Femur (tissue), 1 donor: ENCODE measurements at places on chromosomes 13 and 19.

GRCh38 chr13:37149380-37149779, 43.9 kb upstream of the CSNK1A1L start:
- DNase-seq = no peak

DNA sequence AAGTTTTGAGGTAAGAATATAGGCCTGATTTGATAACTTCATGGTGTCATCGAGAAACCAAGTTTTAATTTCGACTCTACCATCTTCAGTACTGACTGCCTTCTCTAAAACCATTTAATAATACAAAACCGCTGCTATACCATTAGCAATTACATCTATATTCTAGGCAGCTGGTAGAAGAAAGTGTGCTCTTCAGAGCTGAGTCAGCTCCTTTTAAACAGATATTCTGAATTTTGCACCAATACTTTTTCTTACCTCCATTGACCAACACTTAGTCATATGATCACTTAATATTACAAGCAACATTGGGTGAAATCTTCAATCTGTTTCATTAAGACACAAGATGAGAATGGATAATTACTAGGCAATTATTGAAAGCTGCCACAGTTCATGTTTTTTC, 1667.8 kb downstream of the PCDH9 start:
- no peak for DNase-seq

GRCh38 chr19:11612816-11613511, 15.7 kb downstream of the ZNF627 start:
- no peak for DNase-seq

GRCh38 chr19:4183967-4184717, 1.7 kb downstream of the ANKRD24 start:
- peak; percentile 38 for DNase-seq

- no peak for DNase-seq
Measured at GRCh38 chr13:65744836-65745235, 1485.3 kb downstream of the PCDH9 start.

- DNase-seq = no peak
Measured at GRCh38 chr13:105202354-105202753, 1333.1 kb downstream of the EFNB2 start.

DNA sequence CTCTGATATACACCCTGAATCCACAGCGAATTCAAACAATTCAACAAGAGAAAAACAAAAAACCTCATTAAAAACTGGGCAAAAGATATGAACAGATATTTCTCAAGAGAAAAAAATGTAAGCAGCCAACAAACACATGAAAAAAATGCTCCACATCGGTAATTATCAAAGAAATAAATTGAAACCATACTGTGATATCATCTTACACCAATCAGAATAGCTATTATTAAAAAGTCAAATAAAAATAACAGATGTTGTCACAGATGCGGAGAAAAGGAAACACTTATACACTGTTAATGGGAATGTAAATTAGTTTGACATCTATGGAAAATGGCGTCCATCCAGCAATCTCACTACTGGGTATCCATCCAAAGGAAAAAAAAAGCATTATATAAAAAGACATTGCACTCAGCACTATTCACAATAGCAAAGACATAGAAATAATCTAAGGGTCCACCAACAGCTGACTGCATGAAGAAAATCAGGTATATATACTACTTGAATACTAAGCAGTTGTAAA, 1495.0 kb upstream of the PCDH20 start:
- DNase-seq = no peak

DNA sequence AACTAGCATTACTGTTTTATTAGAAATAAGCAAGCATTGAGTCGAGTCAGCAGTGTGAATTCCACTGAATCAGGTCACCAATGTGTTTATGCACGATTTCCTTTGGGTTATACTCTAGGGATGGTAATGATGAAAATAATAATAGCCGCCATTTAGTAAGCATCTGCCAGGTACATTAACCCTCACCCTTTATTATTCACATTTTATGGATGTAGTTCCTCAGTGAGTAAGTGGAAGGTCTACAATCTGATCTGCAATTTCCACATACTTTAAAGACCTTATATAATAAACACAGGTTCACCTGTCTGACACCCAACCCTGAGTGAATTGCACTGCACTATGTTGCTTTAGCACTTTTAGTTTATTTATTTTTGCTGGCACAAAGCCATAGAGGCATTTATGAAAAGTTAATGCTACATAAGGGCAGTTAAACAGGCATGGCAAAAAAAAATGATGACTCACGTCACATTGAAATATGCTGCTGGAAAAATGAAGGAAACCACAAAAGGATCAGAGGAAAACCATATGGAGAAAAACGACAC, 122.4 kb downstream of the TRPC4 start:
- no peak for DNase-seq

- no peak for DNase-seq
Measured at GRCh38 chr13:61765181-61765742, 349.6 kb upstream of the PCDH20 start.

- DNase-seq = no peak
Measured at GRCh38 chr13:63651394-63651793, 2235.7 kb upstream of the PCDH20 start.

DNA sequence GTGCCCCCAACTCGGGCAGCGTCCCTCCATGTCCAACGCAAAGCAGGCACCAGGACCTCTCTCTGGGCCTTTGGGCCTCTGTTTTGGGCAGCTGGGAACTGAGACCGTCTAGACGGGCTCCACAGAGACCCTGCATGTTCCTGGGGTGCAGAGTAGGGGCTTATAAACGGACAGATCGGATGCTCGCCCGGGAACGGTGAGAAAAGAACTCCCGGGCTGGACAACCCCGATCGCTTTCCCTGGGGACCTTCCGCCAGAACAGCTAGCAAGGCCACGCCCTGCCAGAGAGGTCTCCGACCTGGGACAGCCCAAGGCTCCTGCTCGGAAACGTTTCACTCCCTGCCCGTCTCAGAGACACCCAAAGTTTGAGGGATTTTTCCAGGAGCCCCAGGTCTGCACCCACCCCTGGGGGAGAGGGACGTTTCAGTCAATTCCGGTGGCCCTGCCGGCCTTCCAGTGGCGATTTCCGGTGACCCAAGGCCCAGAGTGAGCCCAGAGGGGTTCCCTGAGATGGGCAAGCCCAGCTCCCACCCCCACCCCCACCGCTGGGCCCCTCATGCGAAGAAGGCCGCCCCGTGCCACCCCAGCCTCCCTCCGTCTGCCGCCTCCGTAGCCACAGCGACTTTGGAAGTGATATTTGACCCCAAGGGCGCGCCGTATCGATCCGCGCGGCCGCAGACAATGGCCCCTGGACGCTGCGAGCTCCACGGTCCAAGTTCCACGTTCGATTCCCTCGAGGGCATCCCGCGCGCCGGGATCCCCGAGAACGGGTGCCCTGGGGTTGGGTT, 1.7 kb downstream of the NR2F6 start:
- peak; percentile 47 for DNase-seq

GRCh38 chr19:39074205-39074692, 9.9 kb upstream of the ACP7 start:
- DNase-seq = no peak

DNA sequence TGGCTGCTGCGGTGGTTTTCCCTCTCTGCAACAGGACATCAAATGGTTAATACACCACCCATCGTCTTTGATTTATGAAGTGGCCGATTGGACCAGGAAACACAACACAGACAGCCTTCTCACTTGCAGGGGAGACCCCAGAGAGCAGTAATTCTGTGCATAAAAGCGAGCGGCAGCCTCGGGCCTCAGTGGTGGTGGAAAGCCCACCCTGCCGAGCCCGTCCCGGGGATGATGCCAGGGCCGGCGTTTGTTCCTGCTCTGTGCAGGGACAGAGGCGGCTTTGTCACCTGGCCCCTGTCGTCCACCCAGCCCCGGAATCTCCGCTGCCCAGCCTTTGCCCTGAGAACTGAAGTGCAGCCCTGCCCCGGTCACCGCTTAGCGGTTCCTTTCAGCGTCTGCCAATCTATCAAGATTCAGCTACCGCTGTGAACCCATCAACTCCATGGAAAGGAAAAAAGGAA, 184.4 kb downstream of the TSHZ3 start:
- DNase-seq = no peak

DNA sequence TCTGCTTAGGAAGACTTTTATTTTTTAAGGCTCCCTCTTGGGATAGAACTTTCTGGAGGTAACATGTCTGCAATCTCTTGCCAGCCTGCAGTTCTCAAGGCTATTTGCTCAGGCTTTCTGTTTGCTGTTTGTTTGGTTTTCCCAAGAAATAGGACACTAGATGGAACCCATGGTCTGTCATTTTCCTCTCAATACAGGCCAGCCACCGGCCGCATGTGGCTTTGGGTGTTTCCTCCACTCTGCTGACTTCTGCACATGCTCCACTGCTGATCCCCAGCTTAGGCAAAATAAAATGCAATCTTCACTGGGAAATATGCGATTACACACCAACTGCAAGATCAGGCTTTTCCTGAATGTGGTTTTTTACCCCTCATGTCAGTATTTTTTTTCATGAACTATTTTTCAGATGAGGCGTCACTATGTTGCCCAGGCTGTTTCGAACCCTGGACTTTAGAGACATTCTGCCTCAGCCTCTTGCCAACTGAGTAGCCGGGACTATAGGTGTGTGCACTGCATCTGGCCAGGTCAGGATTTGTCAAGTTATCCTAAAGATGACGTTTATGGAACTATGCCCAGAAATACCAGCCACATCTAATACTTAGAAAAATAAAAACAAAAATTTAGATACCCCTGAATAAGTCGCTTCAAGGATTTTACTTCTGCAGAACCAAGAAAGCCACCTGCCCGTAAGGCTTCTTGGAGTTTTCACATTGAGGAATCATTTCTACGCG, 94.3 kb upstream of the PABPC3 start:
- peak; percentile 62 for DNase-seq

- DNase-seq = no peak
Measured at GRCh38 chr13:29479716-29480492, 115.6 kb downstream of the SLC7A1 start.

GRCh38 chr13:98488736-98489135, 88.2 kb downstream of the STK24 start:
- peak; percentile 10 for DNase-seq

GRCh38 chr13:98173431-98174152, 3.5 kb downstream of the RNF113B start:
- DNase-seq = no peak

DNA sequence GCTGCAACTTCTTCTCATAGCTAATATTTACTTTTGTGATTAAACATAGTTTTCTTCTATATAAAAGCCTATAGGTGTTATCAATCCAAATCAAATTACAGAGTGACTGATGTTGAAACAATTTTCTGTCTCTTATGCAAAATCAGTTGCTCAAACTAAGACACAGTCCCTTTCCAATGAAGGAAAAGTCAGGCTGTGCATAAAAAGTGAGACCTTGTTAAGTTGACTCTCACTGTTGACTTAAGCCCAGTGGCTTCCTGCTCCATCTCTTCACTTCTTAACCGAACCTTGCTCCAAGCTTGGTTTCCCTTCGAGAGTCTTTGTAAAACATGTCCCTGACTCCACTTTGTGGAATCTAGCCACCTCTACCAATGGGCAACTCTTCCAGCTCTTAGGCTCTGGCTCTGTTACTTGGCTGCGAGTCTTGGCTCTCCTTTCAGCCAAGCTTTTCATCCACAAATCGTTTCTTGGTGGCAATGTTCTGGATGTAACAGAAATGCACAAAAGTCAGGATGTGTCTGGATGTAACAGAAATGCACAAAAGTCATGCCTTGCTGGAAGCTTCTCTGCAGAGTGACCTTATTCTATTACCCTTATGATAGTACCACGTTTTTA, 118.9 kb downstream of the LIG4 start:
- DNase-seq = no peak

DNA sequence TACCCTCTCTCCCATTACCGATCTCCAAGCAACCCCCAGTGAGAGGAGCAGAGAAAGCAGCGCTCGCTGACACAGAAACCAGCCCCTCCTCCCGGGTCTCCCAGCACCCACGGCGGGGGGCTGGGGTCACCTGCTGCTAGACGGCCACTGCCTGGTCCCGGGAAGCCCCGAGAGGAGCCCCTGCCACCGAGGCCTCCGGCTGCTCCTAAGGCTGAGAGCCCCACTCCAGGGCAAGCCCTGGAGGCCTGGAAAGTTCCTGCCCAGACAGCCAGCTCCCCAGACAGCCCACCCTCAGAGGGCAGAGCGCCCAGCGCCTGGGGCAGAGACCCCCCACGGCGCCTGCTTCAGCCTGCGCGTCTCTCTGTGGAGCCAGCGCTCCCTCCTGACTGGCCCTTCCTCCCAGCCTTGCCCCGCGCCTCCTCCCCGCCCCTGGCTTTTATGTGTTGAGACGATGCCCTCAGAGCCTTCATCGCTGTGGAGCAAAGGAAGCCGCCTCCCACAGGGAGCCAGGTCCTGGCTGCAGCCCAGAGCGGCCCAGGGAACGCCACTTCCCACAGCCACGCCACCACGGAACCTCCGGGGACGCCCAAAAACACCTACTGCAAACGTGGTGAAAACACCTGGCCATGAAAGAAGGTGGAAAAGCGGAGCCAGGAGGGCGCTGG, 51.1 kb downstream of the MLLT1 start:
- no peak for DNase-seq

- DNase-seq = no peak
Measured at GRCh38 chr19:3108775-3109174, 14.6 kb downstream of the GNA11 start.

DNA sequence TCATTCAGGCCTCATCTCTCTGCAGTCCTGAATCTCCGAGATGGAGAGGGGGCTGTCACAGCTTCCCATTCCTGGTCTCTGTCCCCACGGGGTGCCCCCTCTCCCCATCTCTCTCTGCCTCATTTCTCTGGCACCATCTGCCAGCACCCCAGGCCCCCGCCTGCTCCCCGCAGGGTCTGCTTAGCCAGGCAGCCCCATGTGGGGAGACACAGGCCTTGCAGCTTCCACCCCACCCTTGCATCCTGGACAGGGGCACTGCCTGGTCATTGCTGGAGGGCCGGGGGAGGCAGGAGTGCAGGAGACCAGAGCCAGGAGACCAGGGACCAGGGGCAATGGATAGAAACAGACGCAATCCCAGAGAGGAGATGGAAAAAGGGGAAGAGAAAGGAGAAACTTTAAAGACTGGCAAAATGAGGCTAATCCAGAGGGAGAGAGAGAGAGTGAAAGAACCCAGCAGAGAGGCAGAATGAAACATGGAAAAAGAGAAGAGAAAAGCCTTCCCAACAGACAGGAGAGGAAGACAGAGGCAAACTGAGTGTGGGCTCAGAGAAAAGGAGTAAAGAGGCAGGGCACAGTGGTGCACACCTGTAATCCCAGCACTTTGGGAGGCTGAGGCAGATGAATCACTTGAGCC, 8.8 kb upstream of the GIPR start:
- no peak for DNase-seq

- no peak for DNase-seq
Measured at GRCh38 chr19:48292798-48293197, 22.9 kb downstream of the ZNF114 start.

DNA sequence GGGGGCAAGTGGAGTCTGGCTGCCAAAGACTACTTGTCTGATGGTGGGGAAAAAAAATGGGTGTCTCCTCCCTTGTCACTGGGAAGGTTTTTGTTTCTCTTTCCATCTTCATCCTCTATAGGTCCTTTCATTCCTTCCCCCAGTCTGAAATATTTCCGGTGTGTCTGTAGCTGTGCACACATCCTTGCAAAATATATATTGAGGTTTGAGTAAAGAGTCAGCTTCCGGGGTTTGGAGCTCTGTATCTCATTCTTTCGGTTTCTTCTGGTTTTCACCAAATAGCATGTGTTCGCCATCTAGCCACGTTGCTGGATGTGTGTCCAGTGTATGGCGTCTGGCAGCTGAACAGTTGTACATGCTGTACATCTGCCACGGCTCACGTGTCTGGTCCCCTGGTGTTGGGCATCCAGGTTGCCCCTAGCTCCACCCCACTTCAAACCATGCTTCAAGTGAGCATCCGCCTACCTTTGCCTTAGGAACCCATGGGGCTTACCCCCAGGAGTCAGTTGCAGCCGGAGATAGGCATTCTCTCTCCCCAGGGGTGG, 142.2 kb downstream of the SIPA1L3 start:
- DNase-seq = no peak
